ENCODE measurements at places on chromosomes 2 and 18.

DNA sequence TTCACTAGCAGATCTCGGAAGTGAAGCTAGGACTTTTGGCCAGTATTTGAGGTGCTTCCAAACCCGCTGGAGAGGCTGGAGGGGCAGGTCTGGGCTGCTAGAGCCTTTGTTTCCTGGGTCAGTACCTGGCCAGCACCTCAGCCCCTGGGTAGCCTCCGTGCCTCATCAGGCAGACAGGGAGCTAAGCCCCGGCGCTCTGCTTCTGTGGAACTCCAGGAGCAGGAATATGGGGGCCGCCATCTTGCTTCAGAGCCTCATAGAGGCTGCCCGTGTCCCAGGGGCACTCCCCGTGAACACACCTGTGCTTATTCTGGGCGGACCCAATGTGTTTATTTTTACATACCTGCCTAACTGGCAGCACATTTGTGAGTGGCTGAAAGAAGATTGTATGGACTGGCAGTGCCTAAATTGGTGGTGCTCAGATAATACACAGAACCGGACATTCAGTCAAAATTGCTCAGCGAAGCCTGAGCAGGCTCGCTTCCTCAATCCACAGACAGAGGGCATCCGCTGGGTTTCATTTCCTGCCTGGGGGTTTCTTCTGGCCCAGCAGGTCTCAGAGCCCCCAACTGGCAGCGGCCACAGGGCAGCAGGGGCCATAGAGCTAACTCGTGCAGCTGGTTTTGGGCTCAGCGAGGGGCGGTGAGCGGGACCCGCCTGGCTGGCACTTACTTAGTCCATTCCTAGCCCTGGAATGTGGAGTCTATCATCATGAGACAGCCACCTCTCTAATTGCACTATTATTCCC is 176.8 kb upstream of the ALKAL2 start:
- no peak for DNase-seq

DNA sequence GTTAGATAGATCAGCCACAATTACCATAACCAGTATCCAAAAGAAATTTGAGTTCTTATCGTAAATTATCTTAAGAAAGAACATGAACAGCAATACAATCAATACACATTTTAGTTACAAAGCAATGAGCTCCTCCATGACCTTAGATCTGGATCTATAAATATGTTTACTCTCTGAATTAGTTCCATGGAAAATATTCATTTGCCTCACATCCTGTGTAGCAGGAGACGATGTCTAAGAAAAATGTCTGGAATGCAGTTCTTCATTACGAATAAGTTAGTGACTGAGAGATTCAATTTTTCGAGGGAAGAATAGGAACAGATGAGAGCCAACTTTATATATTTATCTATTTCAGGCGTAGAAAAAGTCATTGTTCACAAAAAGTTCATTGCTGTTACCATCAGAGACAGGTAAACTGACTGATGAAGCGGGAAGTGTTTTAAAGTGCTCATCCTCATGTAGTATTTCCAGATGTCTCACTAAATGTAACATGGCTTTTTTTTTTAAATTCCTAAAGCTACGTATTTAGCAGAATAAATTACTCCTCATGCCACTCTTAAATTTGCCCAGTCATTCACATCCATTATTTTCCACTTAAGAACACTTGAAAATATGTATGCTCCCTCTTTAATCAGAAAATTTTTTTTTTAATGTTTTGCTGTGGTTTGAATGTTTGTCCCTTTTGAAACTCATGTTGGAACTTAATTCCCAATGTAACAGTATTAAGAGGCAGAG is 106.5 kb upstream of the SCN1A start:
- peak; percentile 49 for DNase-seq

DNA sequence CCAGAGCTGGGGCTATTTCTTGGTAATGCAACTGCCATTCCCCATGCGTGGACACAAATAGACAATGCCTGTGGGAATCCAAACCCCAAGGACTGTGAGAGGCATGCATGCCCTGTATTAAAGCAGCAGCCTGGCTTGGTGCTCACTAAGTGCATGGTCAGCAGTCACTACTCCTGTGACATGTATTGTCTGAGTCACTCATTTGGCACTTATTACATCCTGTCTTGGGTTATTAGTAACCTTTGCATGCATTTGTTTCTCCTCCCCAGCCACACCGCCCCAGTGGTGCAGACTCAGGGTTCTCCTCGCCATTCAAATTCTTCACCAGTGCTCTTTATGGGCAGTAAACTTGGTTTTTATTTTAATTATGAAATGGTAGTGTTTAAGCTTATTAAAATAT is 30.2 kb downstream of the PRKCE start:
- peak; percentile 64 for DNase-seq

DNA sequence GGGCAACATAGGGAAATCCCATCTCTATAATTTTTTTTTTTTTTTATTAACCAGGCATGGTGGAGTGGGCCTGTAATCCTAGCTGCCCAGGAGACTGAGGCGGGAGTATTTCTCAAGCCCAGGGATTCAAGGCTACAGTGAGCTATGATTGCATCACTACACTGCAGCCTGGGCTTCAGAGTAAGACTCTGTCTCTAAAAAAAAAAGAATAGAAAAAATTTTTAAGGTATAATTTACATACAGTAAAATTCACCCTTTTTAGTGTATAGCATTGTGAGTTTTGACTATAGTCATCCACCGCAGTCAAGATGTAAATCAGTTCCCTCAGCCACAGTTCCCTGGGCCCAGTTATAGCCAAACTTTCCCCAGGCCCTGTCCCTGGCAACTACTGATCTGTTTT is 57.1 kb upstream of the MSH6 start:
- no peak for DNase-seq

- no peak for DNase-seq
These were observed 71.2 kb downstream of the MAP4K4 start for GRCh38 chr2:101768556-101769220.

GRCh38 chr2:233882353-233882752 is 14.2 kb upstream of the MSL3B start:
- no peak for DNase-seq

- no peak for DNase-seq
These were observed 432.6 kb downstream of the SATB2 start for GRCh38 chr2:199025146-199025545.

DNA sequence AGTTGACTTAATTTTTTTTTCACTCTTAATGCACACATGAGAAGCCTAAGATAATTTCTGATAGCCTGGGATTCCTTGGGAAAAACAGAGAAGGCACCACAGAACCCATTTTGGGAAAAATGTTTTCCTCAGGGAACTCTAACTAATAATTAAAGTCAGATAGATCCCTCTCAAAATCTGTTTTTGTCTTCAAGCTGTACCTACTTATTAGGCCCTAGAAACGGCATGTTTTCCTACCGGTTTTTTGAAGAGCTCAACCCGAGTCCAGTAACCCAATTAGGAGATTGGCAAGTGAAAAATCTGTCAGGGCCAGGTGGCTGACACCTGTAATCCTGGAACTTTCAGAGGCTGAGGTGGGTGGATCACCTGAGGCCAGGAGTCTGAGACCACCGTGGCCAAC is 16.1 kb upstream of the PDK1 start:
- DNase-seq, result no peak

- no peak for DNase-seq
These were observed 153.6 kb downstream of the FSHR start for GRCh38 chr2:49000695-49001094.

- no peak for DNase-seq
These were observed 28.6 kb upstream of the AP1S3 start for GRCh38 chr2:223865907-223866508.

DNA sequence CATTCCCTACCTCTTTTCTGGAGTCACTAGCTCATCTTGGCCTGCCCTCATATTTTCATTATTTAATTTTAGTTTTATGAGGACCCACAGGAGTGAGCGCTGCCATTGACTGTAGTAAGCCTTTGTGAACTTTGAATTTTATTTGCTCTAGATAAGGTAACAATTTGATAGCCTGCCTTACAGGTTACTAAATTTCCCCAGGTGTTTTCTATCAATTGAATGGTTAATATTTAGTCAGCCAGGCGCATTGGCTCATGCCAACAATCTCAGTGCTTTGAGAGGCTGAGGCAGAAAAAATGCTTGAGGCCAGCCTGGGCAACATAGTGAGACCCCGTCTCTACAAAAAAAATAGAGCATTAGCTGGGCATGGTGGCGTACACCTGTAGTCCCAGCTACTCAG is 50.2 kb downstream of the DAW1 start:
- no peak for DNase-seq

- no peak for DNase-seq
These were observed 98.0 kb downstream of the PTGR3 start for GRCh38 chr18:75110846-75111415.

DNA sequence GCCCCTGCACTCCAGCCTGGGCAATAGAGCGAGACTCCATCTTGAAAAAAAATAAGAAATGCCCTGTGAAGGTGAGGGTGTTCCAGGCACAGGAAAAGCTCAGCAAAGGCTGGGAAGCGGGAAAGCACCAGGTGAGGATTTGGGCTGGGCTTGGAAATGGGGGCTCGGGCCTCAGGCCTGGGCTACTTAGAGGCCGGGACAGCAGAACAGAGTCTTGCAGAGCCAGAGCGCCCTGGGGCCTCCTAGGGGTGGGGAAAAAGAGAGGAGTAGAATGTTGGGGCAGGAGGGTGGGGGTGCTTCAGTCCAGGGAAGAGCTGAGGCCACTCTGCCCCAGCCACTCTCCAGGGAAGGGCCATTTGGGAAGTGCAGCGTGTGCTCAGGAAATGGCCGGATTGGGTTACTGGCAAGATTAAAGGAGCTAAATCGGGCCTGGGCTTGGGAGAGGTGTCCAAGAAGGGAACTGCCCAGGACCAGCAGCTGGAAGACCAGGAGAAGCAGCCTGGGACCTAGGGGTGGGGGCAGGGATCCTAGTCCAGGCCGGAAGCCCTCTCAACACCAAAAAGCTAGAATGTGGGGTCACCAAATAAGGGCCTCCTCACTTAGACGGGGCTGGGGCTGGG is 13.8 kb upstream of the DES start:
- no peak for DNase-seq

- no peak for DNase-seq
These were observed 22.1 kb upstream of the CCDC150 start for GRCh38 chr2:196617430-196617829.

- no peak for DNase-seq
These were observed 307.8 kb upstream of the CELF4 start for GRCh38 chr18:37873416-37873815.

GRCh38 chr18:59038295-59039039 is 101.2 kb upstream of the SEC11C start:
- no peak for DNase-seq

- DNase-seq, result no peak
These were observed 196.6 kb upstream of the LHCGR start for GRCh38 chr2:48952143-48952542.

DNA sequence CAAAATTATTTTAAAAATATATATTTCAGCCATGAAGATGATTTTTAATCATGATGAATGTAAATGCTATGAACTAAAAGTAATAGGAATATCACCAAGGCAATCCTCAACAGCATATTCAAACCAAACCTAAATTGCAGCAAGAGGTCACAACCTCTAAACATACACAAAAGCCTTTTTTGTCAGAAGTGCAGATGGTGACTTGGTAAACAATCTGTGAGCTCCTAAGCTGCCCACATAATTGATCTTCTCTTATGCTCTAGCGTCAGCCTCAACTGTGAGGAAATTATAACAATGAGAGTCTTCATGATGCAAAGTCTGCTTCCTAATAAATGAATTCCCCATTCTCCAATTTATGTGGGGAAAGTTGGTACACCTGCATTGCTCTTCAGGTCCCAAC is 113.2 kb downstream of the TSN start:
- DNase-seq, result no peak

- no peak for DNase-seq
These were observed 42.5 kb upstream of the FZD5 start for GRCh38 chr2:207812058-207812725.

GRCh38 chr2:137952586-137953129 is 11.6 kb upstream of the HNMT start:
- no peak for DNase-seq

GRCh38 chr18:49168281-49168985 is 217.7 kb upstream of the SMAD7 start:
- DNase-seq, result no peak

- no peak for DNase-seq
These were observed 191.9 kb upstream of the TCF4 start for GRCh38 chr18:55779691-55780585.
